ENCODE measurements at places on chromosomes 4 and X.

- DNase-seq: no peak
Observed at GRCh38 chr4:168735735-168736134, 238.9 kb downstream of the PALLD start.

GRCh38 chr4:113483131-113483530, 278.4 kb downstream of the CAMK2D start:
- DNase-seq: no peak

GRCh38 chrX:55709735-55710134, 7.8 kb upstream of the RRAGB start:
- no peak for DNase-seq

- no peak for DNase-seq
Observed at GRCh38 chr4:156968479-156968984, 3.1 kb downstream of the PDGFC start.

GRCh38 chr4:60562334-60562733, 637.8 kb upstream of the ADGRL3 start:
- no peak for DNase-seq

GRCh38 chr4:81663368-81663767, 191.7 kb upstream of the RASGEF1B start:
- no peak for DNase-seq

DNA sequence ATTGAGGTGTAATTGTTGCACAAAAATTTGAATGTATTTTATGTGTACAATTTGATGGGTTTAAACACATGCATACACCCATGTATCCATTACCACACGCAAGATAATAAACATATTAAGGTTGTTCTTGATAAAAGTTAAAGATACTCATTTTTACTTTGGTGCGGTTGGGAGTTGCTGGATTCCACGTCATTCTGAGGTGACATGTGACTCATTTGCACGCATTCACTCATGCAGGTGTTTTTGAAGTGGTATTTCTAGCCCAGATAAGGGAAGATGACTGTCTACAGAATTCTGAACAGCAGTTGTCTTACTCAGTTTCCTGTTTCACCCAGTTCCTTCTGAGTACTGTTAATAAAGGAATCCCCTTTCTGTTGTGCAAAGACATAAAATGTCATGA, 142.0 kb downstream of the RTL3 start:
- no peak for DNase-seq

DNA sequence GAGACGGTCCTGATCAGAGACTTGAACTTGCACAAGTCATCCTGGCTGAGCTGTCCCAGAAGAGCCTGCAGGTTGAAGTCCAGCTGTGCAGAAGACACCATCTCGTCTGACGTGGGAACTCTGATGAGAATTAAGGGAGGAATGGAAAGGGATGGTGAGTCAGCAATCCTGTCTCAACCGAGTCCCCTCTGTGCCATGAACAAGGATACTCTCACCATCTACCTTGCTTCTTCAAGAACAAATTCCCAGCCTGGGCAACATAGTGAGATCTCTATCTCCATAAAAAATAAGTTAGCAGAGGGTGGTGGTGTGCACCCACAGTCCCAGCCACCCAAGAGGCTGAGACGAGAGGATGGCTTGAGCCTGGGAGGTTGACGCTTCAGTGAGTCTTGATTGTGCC, at the start of gene NLRP2B:
TSS of gene NLRP2B (minus strand) at position 101 of the 400 bp plus-strand sequence.
- DNase-seq: no peak

DNA sequence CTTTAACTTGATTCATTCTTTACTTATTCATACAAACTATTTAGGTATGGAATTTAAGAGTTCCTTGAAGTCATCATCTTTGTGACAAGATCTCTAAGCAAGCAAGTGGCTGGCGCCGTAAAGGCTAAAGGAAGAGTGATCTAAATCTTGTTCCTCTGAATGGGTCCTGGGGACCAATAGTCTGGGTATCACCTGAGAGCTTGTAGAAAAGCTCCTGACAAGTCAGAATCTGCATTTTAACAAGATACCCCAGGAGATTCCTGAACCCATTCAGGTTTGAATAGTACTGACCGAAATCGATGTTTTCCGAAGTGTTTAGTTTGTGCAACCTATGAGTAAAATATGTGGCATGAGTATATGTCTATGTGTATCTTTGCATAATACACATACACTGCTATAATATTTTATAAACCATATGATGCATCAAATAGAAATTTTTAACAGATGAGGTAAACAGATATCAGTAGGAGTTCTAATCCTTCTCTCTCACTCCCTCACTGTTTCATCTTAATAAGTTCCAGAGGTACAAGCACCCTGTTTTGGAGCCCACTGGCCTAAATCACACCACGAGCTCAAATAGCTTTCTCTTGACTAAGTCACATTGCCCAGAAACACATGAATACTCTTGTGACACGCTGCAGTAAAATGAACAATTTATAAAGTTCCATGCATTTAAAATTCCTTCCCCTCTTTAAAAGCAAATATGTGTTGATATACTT, 170.0 kb downstream of the RELL1 start:
- DNase-seq: no peak

DNA sequence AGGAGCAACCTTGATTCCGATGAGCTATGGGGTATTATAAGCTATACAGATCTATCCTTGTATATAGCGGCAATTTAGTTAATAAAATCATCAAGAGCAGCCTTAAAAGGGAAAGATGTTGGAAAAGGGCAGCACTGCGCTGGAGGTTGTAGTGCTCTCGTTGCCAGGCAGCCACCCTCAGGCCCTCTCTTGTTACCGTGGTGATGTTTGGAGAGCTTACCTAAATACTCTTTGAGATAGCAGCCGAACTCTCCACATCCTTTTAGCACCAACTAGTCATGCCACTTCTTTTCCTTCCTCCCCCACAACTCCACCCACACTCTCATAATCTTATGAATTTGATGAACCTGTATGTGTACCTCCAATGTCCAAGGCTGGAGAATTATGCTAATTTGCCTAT, 3.8 kb upstream of the RADX start:
- no peak for DNase-seq

- no peak for DNase-seq
Observed at GRCh38 chr4:24892778-24893177, 20.1 kb downstream of the CCDC149 start.

GRCh38 chr4:125440814-125441213, 126.1 kb downstream of the FAT4 start:
- no peak for DNase-seq

- DNase-seq: no peak
Observed at GRCh38 chr4:111992351-111993168, 152.7 kb upstream of the FAM241A start.
